ENCODE measurements at places on chromosomes 1 and 21. TPM values are rescaled to one million over a fixed set of nuclear protein-coding genes. Genes with fewer than 3 reads are reported as not detected.
A peak's percentile ranks its signal among the peaks of the same experiment; 100 is the strongest.

DNA sequence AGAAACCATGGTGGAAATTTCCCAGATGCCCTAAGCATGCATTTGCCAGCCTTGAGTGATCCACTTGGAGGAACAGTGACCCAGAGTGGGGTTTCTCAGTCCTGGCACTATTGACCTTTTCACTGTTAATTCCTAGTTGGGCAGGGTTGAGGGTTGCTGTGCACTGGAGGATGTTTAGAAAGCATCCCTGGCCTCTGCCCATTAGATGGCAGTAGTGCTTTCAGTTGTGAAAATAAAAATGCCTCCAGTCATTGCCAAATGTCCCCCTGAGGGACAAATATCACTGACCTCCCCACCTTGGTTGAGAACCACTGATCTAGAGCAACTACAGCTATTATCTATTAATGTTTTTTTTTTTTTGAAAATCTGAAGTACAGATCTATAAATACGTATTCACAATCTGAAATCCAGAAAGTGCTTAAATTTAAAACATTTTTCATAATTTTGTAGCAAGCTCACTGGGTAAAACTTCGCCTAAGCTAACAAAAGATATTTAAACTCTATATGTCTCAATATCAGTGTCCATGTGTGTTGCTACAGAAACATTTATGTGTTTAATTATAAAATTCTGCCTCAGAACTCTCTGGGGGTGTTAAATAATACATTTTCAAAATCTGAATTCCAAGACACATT lies 27.3 kb downstream of the F3 start:
- no peaks in the 10 kb centered on the region for H3K4me1 ChIP-seq
- H3K27ac ChIP-seq: no peak overlapping the region
- H3K4me3 ChIP-seq: no peak overlapping the region
- DNase-seq: no peak

- H3K4me3 ChIP-seq: no peak overlapping the region
- no peak for DNase-seq
- H3K27me3 ChIP-seq: no peaks in the 10 kb centered on the region
- H3K27ac ChIP-seq: no peak overlapping the region
- H3K36me3 ChIP-seq: peaks cover 56% of the 10 kb centered on the region
Measured at GRCh38 chr1:153745417-153745816, 17.6 kb downstream of the INTS3 start.

DNA sequence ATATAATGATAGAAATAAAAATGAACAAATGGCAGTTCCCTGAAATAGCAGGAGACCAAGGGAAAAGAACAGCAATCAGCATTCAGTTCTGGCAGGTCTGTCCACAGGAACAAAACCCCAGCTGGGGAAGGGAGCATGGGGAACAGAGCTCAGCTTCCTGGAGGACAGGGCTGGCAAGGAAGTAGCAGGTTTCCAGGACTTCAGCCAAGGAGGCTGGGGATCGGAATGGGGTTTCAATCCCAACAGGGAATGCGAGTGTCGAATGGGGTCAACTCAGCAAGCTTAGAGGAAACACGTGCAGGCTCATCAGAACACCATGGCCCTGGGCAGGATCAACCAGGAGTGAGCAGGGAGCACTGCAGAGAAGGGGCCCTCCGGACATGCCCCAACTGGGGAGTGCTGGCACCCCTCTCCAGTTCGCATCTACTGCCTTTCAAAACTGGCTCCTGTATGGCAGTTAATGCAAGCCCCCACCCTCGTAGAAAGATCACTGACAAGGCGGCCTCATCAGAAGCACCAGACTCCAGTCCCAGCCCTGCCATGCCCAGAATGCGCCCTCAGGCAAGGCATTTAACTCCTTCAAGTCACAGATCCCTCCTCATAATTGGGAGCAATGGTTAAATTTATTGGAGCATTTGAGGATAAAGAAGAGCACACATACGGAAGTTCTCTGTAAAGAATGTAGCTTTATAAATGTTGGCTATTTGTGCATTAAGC lies 72.4 kb downstream of the SEC16B start:
- no peak overlapping the region for H3K27ac ChIP-seq
- H3K27me3 ChIP-seq: no peaks in the 10 kb centered on the region
- DNase-seq: no peak
- no peaks in the 10 kb centered on the region for H3K36me3 ChIP-seq

- no peak overlapping the region for H3K27ac ChIP-seq
- H3K27me3 ChIP-seq: no peaks in the 10 kb centered on the region
- no peaks in the 10 kb centered on the region for H3K4me1 ChIP-seq
- no peaks in the 10 kb centered on the region for H3K36me3 ChIP-seq
- no peak overlapping the region for H3K4me3 ChIP-seq
Measured at GRCh38 chr1:80929868-80930508, 870.7 kb upstream of the ADGRL2 start.

- H3K4me3 ChIP-seq: no peak overlapping the region
- H3K27ac ChIP-seq: no peak overlapping the region
- H3K27me3 ChIP-seq: peaks cover 7% of the 10 kb centered on the region
- no peaks in the 10 kb centered on the region for H3K4me1 ChIP-seq
- DNase-seq: no peak
Measured at GRCh38 chr1:34361781-34362357, 185.2 kb downstream of the C1orf94 start.

- H3K4me3 ChIP-seq: no peak overlapping the region
- H3K36me3 ChIP-seq: no peaks in the 10 kb centered on the region
- peak; percentile 6 for DNase-seq
Measured at GRCh38 chr1:92365378-92366039, 66.7 kb downstream of the RPAP2 start.

DNA sequence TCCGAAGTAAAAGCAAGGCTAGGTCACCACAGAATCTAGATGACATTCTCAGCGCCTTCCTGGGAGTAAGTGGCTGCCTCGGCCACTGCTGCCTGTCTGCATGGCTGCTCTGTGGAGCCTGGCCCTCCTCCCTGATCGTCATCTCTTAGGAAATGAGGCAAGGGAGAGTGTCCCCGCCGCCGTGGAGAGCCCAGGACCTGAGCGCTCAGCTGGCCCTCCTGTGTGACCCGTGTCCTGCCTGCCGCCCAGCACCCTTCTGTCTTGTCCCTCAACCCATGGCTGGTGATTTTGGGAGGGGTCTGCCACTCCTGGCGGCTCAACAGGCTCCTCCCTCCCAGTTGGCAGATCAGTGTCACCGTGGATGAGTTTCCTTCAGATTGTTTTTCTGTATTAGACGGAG lies 156.4 kb upstream of the COL6A1 start:
- no peaks in the 10 kb centered on the region for H3K36me3 ChIP-seq
- H3K27me3 ChIP-seq: no peaks in the 10 kb centered on the region
- H3K27ac ChIP-seq: no peak overlapping the region
- no peak overlapping the region for H3K4me3 ChIP-seq
- DNase-seq: no peak
- peaks cover 13% of the 10 kb centered on the region for H3K4me1 ChIP-seq

DNA sequence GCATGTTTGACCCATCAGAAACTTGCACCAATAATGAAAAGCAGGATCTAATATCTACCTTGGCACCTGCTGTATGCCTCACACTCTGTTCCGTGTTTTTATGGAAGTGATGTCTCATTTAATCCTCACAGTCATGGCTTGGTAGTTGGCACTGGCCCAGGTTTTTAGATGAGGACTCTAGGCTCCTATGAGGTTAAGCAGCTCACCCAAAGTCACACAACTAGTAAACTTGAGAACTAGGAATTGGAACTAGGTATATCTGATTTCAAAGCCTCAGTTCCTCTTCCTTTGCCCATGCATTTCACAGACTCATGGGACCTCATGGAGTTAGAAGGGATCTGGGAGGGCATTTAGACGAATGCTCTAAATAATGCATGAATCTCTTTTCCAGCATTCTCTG lies 21.3 kb upstream of the TARBP1 start:
- peaks cover 11% of the 10 kb centered on the region for H3K4me1 ChIP-seq
- no peak overlapping the region for H3K27ac ChIP-seq
- DNase-seq: no peak

- H3K27me3 ChIP-seq: no peaks in the 10 kb centered on the region
- H3K27ac ChIP-seq: no peak overlapping the region
- no peak for DNase-seq
- H3K4me3 ChIP-seq: no peak overlapping the region
- H3K4me1 ChIP-seq: no peaks in the 10 kb centered on the region
Measured at GRCh38 chr1:193355178-193355577, 168.8 kb upstream of the B3GALT2 start.

GRCh38 chr1:232319518-232320210 lies 310.3 kb downstream of the SIPA1L2 start:
- no peaks in the 10 kb centered on the region for H3K4me1 ChIP-seq
- no peaks in the 10 kb centered on the region for H3K27me3 ChIP-seq
- no peak for DNase-seq

- no peaks in the 10 kb centered on the region for H3K27me3 ChIP-seq
- H3K36me3 ChIP-seq: no peaks in the 10 kb centered on the region
- no peaks in the 10 kb centered on the region for H3K4me1 ChIP-seq
- no peak for DNase-seq
- H3K27ac ChIP-seq: no peak overlapping the region
Measured at GRCh38 chr1:215597961-215598360, 30.9 kb downstream of the KCTD3 start.

GRCh38 chr21:32325706-32326105 lies 27.1 kb downstream of the MRAP start:
- peaks cover 59% of the 10 kb centered on the region for H3K36me3 ChIP-seq
- H3K27me3 ChIP-seq: no peaks in the 10 kb centered on the region
- H3K27ac ChIP-seq: no peak overlapping the region
- no peak overlapping the region for H3K4me3 ChIP-seq

- H3K27ac ChIP-seq: peak overlapping the region; percentile 83
- no peaks in the 10 kb centered on the region for H3K36me3 ChIP-seq
- DNase-seq: no peak
- no peaks in the 10 kb centered on the region for H3K27me3 ChIP-seq
- H3K4me1 ChIP-seq: peaks cover 32% of the 10 kb centered on the region
- no peak overlapping the region for H3K4me3 ChIP-seq
Measured at GRCh38 chr1:6578624-6579373, 995 bp upstream of the ZBTB48 start.

HOOK1 gene
- total RNA-seq: 16.7 TPM

ARMH1 gene
- 74.5 TPM for total RNA-seq

HES3 gene
- not detected for total RNA-seq

GCSAML gene
- not detected for total RNA-seq

RGS1 gene
- total RNA-seq: 9.9 TPM

IL12RB2 gene
- total RNA-seq: 5.3 TPM

LRRC7 gene
- not detected for total RNA-seq

SPATA45 gene
- not detected for total RNA-seq

LCE1E gene
- not detected for total RNA-seq

TBX15 gene
- not detected for total RNA-seq

ZBTB8B gene
- total RNA-seq: not detected

ADAMTSL4 gene
- 0.23 TPM for total RNA-seq
